NCI-H345 (cell line): ENCODE measurements at places on chromosomes 11 and 22.

GRCh38 chr22:20433686-20434241, 3.9 kb downstream of the SCARF2 start:
- DNase-seq: no peak

DNA sequence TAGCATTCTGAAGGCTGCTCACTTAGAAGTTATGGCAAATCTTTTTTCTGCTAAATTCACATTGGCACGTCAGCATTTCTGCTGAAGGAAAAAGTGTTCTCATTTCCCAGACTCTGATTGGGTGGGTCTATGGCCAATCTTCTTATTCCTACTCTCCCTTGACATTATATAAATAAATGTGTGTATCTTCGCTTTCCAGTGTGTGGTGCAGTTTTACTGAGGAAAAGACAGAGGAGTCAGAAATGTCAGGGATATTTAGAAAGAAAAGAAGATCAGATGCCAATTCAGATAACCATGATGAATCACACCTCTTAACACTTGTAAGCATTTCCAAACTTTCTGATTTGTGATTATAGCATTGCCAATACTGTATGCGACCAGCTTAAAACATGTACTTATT, 3.2 kb upstream of the BDNF start:
- DNase-seq: no peak

GRCh38 chr11:127631974-127632373, 631.4 kb upstream of the KIRREL3 start:
- DNase-seq: no peak

GRCh38 chr11:113204280-113204679, 110.1 kb upstream of the TTC12 start:
- no peak for DNase-seq

DNA sequence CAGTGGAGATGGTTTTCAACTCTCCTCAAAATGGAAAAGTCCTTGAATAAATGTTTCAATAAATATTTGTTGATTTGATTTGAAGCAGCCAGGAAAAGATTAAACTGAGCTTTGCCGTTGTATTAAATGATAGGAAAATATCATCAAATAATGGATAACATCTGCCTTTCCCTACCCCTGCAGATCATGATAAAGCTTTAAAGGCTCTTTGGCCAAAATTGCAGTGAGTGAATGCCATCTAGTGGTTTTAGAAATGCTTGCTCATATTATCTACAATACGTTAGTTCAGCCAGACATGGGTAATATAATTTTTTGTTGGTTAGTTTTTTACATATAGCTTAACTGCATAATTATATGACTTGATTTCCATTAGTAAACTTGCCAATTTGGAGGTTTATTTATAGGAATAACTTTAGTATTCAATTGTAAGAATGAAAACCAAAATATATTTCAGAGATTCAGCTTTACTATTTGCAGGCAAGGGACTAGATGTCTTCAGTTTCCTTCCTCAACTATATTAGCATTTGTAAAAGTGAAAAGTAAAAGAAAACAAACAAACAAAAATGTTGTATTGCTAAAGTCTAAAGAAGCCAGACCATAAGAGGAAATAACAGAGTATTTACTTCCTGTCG, 159.2 kb downstream of the MSANTD4 start:
- peak; percentile 63 for DNase-seq

- no peak for DNase-seq
Measured at GRCh38 chr22:47325249-47325648, 562.8 kb downstream of the TBC1D22A start.

GRCh38 chr11:77876045-77876444, 55.1 kb downstream of the AAMDC start:
- no peak for DNase-seq

GRCh38 chr11:92199991-92200390, 24.6 kb upstream of the FAT3 start:
- DNase-seq: no peak

GRCh38 chr11:10261821-10262220, 32.2 kb downstream of the SBF2 start:
- no peak for DNase-seq

DNA sequence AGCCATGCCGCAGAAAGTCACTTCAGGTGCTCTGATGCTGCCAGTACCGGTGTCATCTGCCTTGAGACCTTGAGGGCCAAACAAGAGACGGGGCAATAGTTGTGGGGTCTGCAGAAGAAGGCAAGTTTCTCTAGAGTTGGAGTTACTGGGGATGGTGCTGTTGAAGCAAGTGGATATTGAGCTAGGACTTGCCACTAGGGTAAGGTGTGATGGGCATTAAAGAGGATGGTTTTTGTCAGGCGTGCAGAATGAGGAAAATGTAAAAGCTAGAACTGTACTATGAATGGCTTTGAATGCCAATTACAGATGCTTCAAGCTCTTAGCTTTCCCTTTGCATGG, 61.6 kb downstream of the TNRC6B start:
- no peak for DNase-seq

DNA sequence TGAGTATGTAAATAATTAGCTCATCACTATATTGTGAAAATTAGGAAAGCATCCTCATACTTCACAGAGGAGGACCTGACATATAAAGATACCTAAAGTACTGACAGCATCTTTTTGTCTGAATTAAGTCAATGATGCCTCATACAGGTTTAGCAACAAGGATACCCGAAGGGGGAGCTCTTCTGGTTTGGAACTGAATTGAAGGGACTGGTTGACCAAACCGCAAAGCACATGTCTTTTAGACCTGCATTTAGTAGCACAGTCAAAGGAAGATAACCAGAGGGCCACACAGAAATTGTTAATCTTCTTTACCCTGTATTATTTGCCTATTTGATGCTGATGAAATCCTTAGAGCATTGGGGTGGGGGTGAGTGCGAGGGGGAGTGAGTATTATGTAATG, 12.9 kb upstream of the WT1 start:
- no peak for DNase-seq

GRCh38 chr11:110712659-110713448, 617 bp upstream of the ARHGAP20 start:
- DNase-seq: peak; percentile 76

DNA sequence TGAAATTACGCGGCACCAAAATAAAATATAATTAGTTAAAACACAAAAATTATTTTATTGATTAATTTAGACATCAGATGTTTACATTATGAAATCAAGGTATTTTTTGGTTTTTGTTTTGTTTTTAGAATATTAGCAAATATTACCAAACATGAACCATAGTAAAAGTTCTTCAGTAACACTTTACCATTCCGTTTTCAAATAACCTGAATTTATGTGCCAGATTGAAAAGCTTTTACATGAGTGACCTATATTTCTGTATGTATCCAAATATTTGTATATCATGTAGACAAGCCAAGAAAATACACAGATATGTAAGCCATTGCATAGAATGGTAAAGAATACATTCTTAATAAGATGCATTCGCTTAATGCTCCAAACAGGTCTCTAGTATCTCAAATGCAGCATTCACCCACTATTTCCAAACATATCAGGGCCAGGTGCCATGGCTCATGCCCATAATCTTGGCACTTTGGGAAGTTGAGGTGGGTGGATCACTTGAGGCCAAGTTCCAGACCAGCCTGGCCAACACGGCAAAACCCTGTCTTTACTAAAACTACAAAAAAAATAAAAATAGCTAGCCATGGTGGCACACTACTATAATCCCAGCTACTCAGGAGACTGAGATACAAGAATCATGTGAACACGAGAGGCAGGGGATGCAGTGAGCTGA, 102.4 kb upstream of the SERPIND1 start:
- no peak for DNase-seq

GRCh38 chr11:107140983-107141382, 122.7 kb upstream of the GUCY1A2 start:
- DNase-seq: no peak

DNA sequence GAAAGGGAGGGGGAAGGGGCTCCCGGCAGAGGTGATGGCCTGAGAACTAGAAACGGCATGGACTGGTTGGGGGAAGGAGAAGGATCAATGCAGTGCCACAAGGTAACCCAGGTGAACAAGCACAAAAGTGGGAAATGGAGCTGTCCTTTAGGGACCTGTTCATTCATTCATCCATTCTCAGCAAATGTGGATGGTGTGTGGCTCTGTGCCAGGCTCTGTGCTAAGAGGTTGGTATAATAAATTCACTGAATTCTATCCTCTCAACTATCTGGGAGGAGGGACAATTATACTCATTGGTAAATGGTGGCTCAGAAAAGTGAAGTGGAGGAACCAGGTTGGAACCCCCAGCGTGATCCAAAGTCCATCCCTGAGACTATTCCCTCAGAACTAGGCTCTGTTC, 18.6 kb upstream of the ARAP1 start:
- DNase-seq: peak; percentile 77

- DNase-seq: no peak
Measured at GRCh38 chr11:115439385-115439784, 64.8 kb downstream of the CADM1 start.

DNA sequence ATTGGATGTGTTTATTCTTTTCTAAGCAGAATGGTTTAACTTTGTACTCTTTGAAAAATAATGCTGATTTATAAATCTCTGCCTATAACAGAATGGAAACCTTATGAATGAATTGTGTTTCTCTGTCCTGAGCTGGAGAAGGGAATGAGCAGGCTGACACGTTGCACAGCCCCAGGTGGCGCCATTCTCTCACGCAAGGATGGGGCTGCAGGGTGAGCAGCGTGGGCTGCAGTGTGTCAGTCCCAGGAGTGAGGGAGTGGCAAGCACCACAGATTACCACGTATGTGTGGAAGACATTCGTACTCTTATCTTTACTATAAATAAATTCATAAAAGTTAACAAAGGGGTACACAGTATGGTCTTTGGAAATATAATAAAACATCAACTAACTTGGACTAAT, 33.4 kb downstream of the FDX1 start:
- DNase-seq: peak; percentile 54

DNA sequence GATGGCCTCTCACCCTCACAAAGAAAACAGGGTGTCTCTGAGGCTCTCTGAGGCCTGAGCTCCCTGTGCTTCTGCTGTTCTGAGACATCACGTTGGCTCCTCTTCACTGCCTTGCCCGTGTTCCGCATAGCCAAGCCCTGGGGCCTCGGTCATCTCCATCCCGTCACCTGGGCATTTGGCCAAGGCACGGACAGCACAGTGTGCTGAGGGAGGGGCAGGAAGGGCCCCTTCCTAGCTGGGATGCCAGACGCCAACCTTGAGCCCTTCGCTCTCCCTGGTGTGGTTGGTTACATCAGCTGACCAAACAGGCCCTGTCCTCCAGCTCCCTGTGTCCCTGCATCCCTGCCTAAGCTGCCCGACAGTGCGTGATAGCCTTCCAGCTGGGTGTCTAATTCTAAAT, 25.9 kb downstream of the MOV10L1 start:
- DNase-seq: no peak

GRCh38 chr11:73239571-73240189, 21.6 kb downstream of the P2RY2 start:
- DNase-seq: no peak

GRCh38 chr22:24060375-24060788, 49.3 kb downstream of the CABIN1 start:
- peak; percentile 71 for DNase-seq

DNA sequence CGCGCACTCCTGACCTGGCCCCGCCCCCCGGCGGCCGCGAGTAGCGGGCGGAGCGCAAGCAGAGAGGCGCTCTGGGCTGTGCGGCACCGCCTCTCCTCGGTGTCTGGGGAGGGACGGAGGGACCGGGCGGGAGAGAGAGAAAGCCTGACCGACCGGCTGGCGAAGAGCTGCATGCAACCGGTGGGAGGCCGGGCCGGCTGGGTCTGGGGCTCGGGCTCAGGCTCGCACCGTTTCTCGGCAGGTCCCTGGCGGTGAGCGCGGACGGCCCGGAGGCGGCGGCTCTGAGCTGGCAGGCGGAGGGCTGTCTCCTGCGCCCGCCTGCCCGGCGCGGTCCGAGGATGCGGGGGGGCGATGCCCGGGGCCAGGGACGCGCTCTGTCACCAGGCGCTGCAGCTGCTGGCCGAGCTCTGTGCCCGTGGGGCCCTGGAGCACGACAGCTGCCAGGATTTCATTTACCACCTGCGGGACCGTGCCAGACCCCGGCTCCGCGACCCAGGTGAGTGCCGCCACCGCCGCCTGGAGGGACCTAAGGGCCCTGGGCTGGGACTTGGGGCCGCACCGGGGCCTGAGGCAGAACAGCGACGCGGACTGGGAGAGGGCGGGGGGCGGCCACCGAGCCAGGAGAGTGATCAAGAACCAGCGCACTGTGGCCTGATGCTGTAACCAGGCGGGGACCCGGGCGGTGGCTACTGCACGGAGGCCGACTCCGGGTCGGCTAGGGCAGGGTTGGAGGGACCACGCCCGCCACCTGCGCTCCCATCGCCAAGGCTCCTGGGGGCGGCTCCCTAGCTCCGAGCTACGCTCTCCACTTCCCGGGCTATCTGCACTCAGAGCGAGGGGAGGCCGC, at the start of gene SYT9:
Gene SYT9, plus strand, starts transcription at position 69 of the 847 bp plus-strand sequence. Its CDS starts 283 bp downstream, at position 352.
- DNase-seq: peak; percentile 68

DNA sequence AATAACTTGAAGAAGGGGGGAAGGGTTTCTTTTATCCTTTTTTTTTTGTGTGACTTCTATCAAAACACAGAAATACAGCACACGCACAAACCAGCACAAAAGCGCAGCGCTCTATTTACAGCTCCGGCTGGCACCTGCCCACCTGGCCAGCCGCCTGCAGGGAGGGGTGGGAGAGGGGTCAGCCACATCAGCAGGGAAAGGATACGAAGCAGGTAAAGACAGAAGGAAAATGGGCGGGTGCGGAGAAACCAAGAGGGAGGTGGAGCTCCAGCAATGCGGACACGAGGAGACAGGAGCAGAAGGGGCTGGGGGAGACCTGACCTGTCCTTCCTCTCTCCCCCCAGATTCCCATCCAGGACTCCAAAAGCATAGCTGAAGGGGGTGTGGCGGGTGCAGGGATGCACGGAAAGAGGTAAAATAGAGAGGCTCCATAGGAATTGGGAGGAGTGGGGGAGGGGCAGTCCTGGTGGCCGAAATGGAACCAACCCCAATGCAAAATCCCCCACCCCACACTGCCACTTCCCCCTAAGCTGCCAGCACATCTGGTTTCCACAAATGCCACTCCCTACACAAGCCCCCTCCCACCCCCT, 14.1 kb downstream of the CXCR5 start:
- DNase-seq: no peak

- DNase-seq: no peak
Measured at GRCh38 chr22:42310291-42311015, 40.0 kb upstream of the TCF20 start.

- DNase-seq: no peak
Measured at GRCh38 chr22:47201186-47201995, 438.9 kb downstream of the TBC1D22A start.

DNA sequence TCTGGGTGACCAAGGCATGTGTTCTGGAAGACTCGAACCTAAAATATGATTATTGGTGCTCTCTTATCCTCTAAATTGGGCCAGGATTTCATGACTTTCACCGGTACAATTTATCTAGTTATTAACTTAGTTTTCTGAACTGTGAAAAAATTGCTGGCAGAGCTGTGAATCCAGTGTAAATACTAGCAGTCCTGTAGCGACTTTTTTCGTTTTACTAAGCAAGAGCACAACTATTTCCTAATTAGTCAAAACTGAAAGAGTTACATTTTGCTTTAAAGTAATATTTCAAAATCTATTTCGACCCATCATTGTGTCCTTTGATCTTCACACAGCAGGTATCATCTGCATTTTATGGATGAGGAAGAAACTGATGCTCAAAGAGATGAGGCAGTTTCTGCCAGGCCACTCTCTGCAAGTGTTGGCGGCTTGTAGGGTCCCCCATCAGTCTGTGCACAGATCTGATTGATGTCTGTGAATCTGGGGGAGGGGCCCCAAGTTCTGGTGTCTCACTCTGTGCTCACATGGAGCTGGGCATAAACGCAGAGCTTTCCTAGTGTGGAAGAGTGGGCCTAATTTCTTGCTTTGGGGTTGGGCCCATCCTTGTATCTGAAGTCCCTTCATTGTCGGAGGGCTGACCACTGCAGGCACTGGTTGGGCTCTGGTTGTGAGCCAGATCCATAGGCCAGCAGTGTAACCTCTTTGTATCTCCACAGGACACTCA, 1.4 kb upstream of the TRMT2A start:
- DNase-seq: no peak
